Foreskin melanocyte (primary cell): ENCODE measurements at places on chromosomes 3 and 15.

GRCh38 chr3:20028905-20029331 is 11.3 kb upstream of the KAT2B start:
- DNase-seq, result no peak

DNA sequence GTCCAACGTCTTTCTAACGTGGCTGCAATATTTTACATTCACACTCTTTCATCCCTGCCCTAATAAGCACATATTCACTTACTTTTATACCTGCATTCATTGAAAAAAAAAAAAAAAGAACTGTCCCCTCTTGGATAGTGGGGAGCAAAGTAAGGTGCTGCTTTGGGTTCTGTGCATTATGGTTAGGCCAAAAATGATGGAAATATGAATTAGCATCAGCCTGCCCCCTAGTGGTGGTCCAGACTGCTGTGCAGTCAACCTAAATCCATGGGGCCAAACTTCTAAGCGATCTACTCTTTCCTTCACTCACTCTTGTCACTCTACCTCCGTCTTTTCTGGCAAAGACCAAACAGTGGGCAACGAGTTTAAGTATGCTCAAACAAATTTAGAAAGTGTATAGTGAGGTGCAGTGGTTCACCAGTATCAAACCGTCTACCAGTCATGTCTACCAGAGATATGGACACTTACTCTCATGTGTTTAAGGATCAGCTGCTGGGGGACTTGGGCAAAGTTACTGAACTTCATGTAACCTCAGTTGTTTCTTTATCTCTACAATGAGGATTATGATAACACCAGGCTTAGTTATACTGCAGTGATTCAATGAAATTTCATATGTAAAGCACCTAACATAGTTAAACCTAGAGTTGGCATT is 61.5 kb upstream of the GRM7 start:
- peak; percentile 20 for DNase-seq

- no peak for DNase-seq
Measured at GRCh38 chr15:84962955-84963354, 18.7 kb upstream of the PDE8A start.

DNA sequence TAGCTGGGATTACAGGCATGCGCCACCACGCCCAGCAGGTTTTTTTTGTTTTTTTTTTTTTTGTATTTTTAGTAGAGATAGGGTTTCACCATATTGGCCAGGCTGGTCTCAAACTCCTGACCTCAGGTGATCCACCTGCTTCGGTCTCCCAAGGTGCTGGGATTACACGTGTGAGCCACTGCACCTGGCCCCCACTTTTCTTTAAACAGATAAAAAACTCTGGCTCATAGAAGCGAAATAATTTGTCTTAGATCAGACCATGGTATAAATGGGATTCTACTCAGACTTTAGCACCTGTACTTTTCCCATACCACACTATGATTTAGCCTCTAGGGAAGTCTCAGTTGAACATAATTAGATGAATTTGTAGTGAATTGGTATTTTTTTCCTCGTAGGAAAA is 182.4 kb downstream of the AKAP13 start:
- DNase-seq, result no peak

DNA sequence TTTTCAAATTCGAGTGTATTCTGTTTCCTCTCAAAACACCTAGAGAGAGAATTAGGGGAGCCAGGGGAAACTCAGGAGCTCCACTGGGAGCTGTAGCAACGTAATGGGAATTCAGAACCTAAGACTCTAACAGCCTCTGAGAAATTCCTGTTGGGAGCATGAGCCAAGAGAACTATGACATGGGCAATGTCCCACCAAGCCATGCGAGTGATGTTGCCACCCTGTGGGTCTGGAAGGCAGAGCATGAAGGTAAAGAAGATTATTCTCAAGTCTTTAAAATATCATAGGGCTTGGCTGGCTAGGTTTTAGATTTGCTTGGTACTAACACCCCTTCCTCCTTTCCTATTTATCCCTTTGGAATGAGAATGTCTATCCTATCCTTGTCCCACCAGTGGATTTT is 392.6 kb upstream of the ADAMTS9 start:
- no peak for DNase-seq

- DNase-seq, result no peak
Measured at GRCh38 chr3:196931157-196931556, 11.2 kb downstream of the NCBP2 start.

DNA sequence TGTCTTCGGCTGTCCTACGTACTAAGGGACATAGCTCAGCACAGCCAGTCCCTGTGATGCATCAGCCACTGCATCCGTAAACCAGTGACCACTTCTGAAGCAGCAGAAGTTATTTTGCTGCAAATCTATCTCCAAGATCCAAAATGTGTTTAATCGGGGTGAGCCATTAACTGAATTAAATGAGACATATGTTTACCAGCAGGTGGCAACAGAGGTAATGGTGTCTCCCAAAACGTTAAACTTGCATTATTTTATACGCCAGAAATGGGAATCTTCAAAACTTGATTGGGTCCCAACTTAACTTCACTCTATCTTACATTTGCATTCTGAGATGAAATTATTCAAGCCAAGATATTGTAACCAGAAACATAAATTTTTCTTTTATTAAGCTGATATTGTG is 75.3 kb upstream of the BOC start:
- peak; percentile 24 for DNase-seq

GRCh38 chr3:148494451-148494850 is 203.3 kb upstream of the AGTR1 start:
- DNase-seq, result no peak

DNA sequence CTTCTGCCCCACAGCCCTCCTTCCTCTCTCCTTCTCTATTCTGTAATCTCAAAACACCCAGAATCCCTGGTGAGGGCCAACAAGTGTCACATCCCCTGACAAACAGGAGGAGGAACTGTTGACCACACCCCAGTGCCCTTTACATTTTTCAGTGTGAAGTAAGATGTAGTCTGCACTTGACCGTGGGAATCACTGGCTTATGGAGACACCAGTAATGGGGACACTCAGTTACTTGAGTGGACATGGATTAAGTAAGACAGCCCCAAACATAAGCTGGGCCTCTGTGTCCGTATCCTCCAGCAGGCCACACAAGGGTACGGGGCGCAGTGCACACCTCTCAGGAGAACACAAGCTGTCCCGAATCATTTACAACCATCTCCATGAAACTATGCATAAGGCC is 28.4 kb upstream of the LIMD1 start:
- DNase-seq, result no peak

DNA sequence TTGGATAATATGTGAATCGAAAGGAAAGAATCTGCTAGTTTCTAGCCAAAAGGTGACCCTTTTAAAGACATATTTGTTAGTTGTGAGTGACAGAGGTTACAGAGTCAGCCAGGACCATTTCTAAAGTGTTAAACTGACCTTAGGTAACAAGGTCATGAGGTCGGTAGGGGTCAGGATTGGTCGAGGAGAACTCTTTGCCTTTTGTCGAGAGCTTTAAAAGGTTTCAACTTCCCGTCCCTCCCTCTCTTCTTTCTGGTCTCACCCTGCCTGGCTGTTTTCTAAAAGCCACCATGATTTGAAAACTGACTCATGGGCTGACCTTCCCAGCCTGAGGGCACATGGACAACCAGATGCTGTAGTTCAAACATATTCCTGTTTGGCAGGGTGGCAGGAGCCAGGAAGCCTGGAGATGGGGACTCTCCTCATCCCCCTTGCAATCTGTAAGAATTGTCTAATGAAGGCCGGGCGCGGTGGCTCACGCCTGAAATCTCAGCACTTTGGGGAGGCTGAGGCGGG is 25.8 kb upstream of the PRTG start:
- no peak for DNase-seq

GRCh38 chr3:99869621-99870020 is 52.0 kb downstream of the CMSS1 start:
- DNase-seq, result no peak

DNA sequence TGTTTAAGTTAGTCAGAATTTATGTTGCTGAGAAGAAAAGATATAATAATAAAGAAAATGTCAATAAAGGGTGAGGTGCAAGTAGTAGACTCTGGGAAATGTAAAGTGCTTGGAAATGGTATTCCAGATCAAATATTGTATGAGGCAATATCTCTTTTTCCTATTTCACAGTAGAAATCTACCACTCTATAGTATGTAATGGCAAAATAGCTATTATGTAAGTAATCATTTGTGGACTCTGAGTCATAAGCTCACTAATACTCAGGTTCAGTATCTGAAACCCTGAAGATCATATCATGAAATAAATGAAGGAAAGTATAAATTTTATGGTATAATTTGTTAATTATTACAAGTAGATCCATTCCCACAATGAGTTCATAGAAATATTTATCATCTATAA is 322.1 kb downstream of the PYDC2 start:
- DNase-seq, result no peak

DNA sequence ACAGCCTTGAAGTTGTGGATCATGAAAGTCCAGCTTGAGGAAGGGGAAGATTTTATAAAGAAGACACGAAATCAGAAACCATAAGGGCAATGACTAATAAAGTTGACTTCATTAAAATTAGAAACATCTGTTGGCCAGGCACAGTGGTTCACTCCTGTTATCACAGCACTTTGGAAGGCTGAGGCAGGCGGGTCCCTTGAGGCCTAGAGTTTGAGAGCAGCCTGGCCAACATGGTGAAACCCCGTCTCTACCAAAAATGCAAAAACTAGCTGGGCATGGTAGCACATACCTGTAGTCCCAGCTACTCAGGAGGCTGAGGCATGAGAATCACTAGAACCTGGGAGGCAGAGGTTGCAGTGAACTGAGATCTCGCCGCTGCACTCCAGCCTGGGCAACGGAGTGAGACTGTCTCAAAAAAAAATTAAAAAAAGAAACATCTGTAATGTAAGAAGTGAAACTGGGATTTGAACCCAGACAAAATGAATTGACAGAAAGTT is 7.9 kb upstream of the UBXN7 start:
- DNase-seq, result no peak

- no peak for DNase-seq
Measured at GRCh38 chr15:94021621-94022320, 209.6 kb upstream of the MCTP2 start.

DNA sequence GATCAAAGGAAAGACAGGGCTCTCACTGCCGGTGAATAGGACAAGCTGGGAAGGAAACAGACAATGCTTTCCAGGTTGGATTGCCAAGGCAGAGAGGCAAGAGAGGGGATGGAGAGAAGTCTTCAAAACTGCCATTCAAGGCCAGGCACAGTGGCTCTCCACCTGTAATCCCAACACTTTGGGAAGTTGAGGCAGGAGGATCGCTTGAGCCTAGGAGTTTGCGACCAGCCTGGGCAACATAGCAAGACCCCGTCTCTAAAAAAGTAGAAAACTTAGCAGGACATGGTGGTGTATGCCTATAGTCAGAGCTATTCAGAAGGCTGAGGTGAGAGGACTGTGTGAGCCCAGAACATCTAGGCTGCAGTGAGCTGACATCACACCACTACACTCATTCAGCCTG is 43.5 kb upstream of the IDH2 start:
- DNase-seq, result no peak

DNA sequence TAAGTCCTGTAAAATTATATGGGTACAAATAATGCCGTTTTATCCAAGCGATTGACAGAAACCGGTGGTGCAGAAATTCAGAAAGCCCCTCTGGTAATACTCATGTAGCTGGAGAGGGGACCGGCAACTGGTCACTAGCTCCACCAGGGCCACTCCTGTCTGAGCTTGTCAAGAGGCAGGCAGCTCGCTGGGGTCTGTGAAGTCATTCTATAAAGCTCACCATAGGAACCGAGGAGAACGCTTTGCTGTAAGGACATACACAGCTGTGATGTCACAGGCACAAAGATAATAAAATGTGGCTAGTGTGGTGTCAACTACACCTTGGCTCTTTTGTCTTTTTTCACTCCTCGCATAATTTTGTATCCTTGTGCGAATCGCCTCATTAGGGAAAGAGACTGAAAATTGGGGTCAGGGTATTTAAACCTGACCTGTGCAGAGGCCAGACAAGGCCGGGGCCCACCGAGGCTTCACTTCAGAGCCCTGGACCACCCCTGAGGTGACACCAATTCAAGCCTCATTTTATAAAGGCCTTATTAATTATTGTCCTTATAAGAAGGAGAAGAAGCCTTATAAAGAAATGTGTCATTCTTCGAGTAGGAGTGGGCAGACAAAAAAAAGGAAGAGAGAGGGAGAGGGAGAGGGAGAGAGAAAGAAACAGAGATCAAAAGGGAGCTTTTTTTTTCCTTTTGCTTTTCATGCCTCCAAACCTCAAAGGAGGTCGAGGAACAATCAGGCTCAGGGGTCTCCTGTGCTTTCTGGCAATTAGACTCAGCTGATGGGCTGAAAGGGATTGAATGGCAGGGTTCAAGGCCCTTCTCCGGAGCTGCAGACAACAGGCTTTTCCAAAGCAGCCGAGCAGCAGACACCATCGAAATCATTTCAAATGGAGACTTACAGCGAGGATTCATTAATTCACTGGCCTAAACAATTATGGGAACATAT is 813.3 kb upstream of the ARRDC4 start:
- DNase-seq, result no peak

DNA sequence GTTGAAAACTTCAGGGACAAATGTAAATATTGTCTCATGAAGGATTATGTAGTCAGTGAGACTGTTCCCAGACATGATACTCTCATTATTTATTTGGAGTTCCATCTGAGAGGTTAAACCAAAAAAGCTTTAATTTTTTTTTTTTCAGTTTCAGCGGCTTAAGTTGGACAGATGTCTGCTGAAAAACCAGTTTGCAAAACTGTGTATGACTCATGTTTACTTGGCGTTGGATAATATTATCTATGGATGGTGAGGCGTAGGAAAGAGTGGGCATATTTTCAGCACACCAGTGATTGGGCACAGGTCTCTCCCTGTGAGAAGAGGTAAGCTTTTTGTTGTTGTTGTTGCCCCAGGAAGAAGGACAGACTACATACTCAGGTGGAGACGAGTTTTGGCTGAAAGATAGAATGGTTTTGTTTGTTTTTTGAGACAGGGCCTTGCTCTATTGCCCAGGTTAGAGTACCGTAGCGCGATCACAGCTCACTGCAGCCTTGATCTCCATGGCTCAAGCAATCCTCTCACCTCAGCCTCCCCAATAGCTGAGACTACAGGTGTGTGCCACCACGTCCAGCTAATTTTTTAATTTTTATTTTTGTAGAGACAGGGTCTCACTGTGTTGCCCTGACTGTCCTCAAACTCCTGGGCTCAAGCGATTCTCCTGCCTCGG is 16.4 kb upstream of the ANXA2 start:
- DNase-seq, result no peak

- DNase-seq, result no peak
Measured at GRCh38 chr3:159237226-159237625, 435.4 kb downstream of the MFSD1 start.

GRCh38 chr15:72098040-72098439 is 19.9 kb downstream of the MYO9A start:
- peak; percentile 38 for DNase-seq

DNA sequence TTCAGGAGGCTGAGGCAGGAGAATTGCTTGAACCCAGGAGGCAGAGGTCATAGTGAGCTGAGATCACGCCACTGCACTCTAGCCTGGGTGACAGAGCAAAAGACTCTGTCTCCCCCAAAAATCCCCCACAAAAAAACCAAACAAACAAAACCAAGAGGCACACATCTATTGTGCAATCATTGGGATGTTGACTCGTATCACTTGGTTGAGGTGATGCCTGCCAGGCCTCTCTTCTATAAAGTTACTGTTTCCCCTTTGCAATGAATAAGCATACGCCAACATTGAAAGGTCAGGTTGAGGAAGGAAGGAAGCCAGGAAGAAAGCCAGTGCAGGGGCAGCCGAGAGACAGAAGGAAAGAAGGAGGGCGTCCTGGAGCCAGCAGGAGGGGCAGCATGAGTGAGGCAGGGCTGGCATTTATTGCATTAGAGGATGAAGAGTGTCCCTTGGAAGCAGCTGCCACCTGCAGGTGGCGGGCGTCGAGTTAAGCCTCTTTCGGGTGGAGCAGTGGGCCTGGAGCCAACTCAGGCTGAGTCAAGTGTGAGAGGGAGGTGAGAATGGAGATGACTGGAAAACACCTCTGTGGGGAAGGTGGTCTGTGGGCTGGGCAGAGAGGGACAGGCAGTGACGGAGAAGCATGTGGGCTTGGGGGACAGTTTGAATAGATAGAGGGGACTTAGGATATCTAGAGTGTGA is 8.3 kb upstream of the CSPG4 start:
- no peak for DNase-seq
